ENCODE measurements at places on chromosomes 3 and 15. TPM values are rescaled to one million over a fixed set of nuclear protein-coding genes. Genes with fewer than 3 reads are reported as not detected.

Gene RSL24D1
- 148 TPM for polyA plus RNA-seq

Gene AKAP13
- polyA plus RNA-seq, result 84.3 TPM

Gene KLHL18
- polyA plus RNA-seq, result 13.5 TPM

Gene CYP11A1
- polyA plus RNA-seq, result 0.57 TPM

Gene ARPIN
- 30.2 TPM for polyA plus RNA-seq

Gene CHRM5
- 0.24 TPM for polyA plus RNA-seq

Gene CDHR4
- not detected for polyA plus RNA-seq

Gene CHL1
- 22.3 TPM for polyA plus RNA-seq

Gene CPN2
- 0.18 TPM for polyA plus RNA-seq

Gene PLA2G4D
- 0.09 TPM for polyA plus RNA-seq
